IPS-NIHi11 (cell line): ENCODE measurements at places on chromosomes 7 and 10.

DNA sequence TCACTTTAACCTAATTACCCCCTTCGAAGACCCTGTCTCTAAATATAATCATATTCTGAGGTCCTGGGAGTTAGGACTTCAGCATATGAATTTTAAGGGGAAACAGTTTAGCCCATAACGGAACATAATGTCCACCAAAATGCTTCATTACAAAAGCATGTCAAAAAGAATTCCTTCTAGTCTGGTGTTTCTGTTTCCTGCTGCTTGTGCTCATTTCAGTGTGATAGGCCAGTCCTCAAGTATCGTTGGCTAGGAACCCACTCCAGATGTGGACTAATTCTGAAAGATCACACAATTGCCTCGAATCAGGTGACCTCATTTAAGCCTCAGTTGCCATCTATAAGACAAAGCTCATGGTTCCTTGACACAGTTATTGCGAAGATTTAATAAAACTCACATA, 29.6 kb downstream of the INPP5F start:
- DNase-seq = no peak

GRCh38 chr7:46145412-46145811, 224.3 kb upstream of the IGFBP3 start:
- peak; percentile 72 for DNase-seq

GRCh38 chr7:2092279-2092678, 140.5 kb downstream of the MAD1L1 start:
- no peak for DNase-seq

DNA sequence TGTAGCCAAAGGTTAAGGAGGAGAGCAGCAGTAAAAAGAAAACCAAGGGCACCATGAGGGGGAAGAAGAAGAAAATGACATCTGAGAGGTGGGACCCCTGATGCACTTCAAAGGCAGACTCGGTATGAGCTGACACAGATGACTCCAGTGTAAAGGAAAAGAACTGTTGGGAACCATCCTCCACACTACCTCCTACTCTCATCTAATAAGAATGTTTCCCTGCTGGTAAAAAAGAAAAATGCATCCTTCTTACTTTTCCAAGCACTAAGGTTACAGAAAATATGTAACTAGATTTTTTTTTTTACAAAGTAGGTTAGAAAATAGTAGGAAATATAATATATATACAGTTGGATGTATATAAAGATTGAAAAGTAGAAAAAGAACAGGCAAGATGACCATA, 16.9 kb downstream of the TAS2R41 start:
- no peak for DNase-seq

DNA sequence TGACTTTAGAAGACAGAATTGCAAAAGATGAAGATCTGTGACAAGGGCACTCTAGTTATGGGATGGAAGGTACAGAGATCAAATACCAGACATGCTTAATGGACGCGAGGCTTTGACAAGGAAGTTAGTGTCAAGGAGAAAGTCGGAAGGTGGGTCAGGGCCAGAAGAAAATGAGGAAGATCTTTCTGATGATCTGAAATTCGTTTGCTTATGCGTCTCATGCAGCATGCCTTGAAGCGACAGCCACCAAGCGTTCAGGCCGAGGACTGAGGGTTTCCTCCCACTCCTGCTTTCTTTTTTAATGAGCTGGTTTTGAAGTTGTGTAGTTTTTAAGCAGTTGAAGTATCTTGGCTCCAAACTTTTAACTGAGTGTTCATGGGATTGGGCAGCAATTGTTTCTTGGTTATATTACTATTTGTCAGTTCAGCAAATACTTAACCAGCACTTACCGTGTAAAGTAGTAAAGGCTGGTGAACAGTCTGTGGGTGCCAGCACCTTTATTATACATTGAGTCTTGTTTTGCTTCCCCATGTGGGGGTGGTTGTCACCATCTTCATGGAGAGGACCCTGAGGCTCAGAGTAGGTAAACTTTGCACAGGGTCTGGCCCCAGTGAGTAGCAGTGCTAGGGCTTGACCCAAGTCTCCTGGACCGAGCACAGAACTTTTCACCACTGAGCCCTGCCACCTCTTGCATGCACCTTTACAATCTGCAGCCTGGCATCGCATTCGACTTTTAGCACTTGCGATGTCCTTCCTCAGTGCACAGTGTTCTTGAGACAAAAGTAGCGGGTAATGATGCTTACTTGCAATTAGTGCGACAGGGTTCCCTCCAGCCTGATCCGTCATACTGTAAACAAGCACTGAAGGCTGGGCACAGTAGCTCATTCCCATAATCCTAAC, 14.3 kb upstream of the BHLHA15 start:
- no peak for DNase-seq

GRCh38 chr7:137446025-137446424, 102.5 kb upstream of the PTN start:
- no peak for DNase-seq

DNA sequence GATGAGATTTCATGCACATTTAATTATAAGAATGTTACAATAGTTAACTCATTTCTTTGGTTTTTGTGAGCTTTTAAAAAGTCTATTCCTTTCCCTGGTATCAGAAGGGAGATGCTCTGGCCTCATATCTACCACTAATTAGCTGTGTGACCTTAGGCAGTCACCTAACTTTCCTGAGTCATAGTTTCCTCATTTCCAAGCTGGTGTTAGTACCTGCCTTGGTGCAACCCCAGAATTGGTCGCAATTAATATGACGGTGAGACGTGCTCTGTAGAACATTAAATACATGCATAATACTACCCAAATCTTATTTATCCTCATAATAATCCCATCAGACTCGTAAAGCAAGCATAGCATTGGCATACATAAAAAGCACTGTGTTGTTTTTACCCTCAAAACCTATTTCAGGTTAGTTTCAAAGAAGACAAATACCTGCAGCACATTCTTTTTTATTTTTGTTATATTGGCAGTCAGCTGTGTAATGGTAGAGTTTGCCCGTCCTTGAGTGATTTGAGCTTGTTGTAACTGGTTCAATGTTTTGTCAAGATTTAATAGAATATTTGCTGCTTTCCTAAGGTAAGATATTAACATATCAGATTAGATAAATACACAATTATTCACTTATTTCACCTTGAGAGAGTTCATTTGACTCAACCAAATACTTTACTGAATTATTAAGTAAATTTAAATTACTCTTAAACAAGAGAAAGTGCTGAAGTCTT, 31.0 kb upstream of the LAMB1 start:
- DNase-seq = no peak

- no peak for DNase-seq
Measured at GRCh38 chr7:118615-119391, 73.6 kb upstream of the FAM20C start.

GRCh38 chr10:74589851-74590250, 236.5 kb upstream of the KAT6B start:
- DNase-seq = no peak

- no peak for DNase-seq
Measured at GRCh38 chr7:7858559-7858958, 110.0 kb upstream of the GLCCI1 start.

GRCh38 chr10:38054361-38054797, 39.8 kb upstream of the ZNF37A start:
- DNase-seq = no peak

DNA sequence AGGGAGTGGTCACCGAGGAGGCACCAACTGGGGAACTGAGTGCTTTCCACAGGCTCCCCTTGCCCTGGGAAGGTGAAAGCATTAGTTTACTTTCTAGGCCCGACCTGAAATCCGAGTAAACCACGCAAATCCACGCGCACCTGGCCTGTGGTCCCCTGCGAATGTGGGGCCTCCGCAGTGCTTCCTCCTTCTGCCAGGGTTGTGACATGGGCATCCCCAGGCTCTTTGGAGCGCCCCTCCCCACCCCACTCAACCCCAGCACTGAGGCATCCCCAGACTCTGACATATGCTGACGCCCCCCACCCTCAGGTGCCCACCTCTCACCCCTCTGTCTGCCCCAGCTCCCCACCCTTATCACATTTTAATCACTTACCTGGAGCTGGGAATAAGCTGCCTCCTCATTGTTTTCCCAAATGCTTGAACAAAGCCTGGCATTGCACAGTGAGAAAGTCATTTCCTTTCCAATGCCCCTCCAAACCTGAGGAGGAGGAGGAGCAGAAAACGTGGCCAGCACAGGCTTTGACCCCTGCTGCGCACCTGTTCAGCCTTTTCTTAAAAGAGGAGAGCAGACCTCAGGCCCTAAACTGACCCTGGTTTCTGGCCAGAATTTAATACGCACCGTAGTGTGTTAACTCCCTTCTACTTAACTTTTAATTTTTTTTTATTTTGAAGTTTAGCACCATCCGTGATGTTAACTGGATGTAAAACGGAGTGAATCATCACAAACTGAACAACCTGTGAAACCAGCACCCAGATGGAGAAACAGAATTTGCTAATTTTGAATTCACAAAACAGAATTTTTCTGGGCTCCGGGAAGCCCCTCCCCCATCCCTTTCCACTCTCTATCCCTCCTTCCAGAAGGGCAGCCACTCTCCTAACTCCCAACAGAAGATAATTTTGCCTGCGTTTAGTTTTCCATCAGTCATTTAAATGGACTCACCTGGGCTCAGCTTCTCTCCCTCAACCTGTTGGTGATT, 129.4 kb downstream of the WDR11 start:
- DNase-seq = peak; percentile 49

- DNase-seq = no peak
Measured at GRCh38 chr7:75847707-75848106, 31.1 kb upstream of the RHBDD2 start.

- no peak for DNase-seq
Measured at GRCh38 chr10:102644066-102644645, at the start of gene TRIM8. Gene TRIM8 (plus strand): TSS chr10:102644479. CDS start chr10:102644618, 139 bp downstream.

- DNase-seq = no peak
Measured at GRCh38 chr10:17316488-17317170, 88.6 kb downstream of the VIM start.

- DNase-seq = no peak
Measured at GRCh38 chr10:103697787-103698186, 157.6 kb downstream of the SH3PXD2A start.

- no peak for DNase-seq
Measured at GRCh38 chr7:99311702-99312101, 14.0 kb upstream of the ARPC1A start.

DNA sequence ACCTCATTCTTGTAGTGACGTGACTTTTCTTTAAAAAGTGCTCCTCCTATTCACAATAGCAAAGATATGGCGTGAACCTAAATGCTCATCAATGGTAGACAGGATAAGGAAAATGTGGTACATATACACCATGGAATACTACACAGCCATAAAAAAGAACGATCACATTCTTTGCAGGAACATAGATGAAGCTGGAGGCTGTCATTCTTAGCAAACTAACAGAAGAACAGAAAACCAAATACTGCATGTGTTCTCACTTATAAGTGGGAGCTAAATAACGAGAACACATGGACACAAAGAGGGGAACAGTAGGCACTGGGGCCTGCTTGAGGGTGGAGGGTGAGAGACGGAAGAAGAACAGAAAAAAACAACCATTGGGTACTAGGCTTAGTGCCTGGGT, 59.9 kb upstream of the FGFR2 start:
- no peak for DNase-seq
